ENCODE measurements at places on chromosomes 5 and 9. TPM values are rescaled to one million over a fixed set of nuclear protein-coding genes. Genes with fewer than 3 reads are reported as not detected.

The CCDC183 gene
- not detected for total RNA-seq

The IL33 gene
- total RNA-seq: 78.0 TPM

DNA sequence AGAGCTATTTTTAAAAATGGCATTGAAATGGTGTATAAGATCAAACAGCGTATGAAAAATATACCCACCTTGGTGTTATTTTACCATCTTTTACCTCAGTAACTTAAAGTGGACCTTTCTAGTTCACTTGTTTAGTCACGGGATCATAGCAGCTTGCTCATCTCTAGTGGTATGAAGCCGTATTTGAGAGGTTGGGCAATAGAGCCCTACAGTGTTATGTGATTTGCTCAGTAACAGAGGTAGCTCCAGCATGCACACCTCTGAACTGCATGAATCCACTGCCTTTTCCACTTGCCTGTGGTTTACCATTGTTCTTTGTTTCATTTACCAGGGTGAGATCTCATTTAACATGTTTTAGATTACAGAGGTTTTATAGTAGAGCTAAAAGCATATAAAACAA, 134.4 kb downstream of the ATG10 start:
- DNase-seq: peak; percentile 19
- no peak overlapping the region for H3K4me3 ChIP-seq
- H3K27me3 ChIP-seq: no peaks in the 10 kb centered on the region
- H3K27ac ChIP-seq: peak overlapping the region; percentile 70
- no peaks in the 10 kb centered on the region for H3K36me3 ChIP-seq

The TPD52L3 gene
- not detected for total RNA-seq

The PCDHB10 gene
- 3.2 TPM for total RNA-seq

DNA sequence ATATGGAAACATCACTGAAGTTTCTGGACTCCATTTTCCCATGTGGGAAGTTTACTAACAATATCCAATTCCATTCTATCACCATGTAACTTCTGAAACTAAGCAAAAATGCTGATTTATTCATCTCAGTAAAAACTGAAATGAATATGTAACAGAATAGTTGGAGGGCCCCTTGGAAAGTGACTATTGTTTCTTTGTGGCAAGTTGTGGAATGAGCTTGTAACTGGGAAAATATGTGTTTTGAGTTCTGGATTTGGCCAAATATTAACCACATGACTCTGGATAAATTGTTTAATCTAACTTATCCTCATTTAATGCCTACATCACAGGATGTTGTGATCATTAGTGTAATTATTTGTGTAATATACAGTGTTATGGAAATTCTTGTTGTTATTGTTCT, 619.3 kb downstream of the TLE4 start:
- no peak overlapping the region for H3K27ac ChIP-seq
- H3K4me3 ChIP-seq: no peak overlapping the region
- H3K36me3 ChIP-seq: no peaks in the 10 kb centered on the region
- no peak for DNase-seq
- H3K4me1 ChIP-seq: no peaks in the 10 kb centered on the region

DNA sequence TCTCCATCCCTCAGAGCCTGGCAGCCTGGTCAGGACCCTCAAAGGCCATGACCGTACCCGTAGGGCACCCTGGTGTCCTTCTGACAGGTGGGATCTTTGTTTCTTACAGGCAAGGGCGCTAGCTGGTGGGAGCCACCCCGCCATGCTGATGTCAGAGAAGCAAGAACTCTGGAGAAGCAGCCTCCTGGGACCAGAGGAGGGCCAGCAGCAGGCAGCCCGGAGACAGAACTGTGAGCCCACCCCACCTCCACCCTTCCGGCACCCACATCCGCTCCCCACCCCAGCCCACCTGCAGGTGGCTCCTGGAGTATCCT, 42.2 kb upstream of the IL17B start:
- H3K27me3 ChIP-seq: no peaks in the 10 kb centered on the region
- H3K27ac ChIP-seq: peak overlapping the region; percentile 99
- no peak overlapping the region for H3K4me3 ChIP-seq
- H3K36me3 ChIP-seq: no peaks in the 10 kb centered on the region
- DNase-seq: no peak

The DMGDH gene
- total RNA-seq: not detected

DNA sequence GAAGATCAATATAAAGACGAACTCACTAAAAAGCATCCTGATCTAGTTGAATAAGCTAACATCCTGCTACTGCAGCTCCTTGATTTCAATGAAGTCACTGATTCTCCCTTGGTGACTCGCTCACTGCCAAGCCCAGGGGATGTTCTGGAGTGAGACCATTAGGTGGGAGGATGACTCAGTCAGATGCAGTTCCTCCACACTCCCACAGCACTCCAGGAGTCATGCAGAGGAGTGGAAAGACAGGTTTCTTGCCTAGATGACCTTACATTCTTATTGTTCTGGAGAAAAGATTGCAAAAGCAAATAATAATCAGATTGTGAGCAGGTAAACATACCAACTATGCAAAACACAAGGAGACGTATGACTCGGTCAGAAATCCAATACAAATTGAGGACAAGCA, 15.3 kb downstream of the GCNT4 start:
- H3K4me1 ChIP-seq: no peaks in the 10 kb centered on the region
- no peak overlapping the region for H3K4me3 ChIP-seq
- DNase-seq: no peak
- no peaks in the 10 kb centered on the region for H3K27me3 ChIP-seq
- H3K27ac ChIP-seq: no peak overlapping the region

The TAF9 gene
- 50.5 TPM for total RNA-seq

The ZNF169 gene
- total RNA-seq: 12.4 TPM

The SPAG8 gene
- not detected for total RNA-seq

The SLC6A7 gene
- total RNA-seq: not detected

DNA sequence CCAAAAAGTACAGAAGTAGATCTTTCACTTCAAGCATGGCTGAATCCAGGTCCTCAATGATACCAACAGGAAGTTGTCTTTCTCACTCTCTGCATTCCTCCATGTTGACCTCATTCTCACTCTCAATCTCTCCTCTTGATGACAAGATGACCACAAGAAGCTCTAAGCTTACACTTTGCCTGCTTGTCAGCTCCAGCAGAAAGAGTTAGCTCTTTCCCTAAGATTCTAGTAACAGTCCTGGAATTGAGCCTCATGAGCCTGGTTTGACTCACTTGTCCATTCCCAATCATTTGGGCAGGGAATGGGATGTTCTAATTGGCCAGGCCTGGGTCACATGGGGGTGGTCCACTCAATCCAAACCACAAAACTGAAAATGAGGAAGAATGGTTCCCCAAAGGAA, 3.3 kb upstream of the CLTA start:
- H3K27ac ChIP-seq: no peak overlapping the region
- peaks cover 6% of the 10 kb centered on the region for H3K4me1 ChIP-seq
- no peak overlapping the region for H3K4me3 ChIP-seq
- H3K27me3 ChIP-seq: no peaks in the 10 kb centered on the region
- no peaks in the 10 kb centered on the region for H3K36me3 ChIP-seq
- no peak for DNase-seq

The UGT3A1 gene
- not detected for total RNA-seq

The PDZD2 gene
- 6.2 TPM for total RNA-seq

DNA sequence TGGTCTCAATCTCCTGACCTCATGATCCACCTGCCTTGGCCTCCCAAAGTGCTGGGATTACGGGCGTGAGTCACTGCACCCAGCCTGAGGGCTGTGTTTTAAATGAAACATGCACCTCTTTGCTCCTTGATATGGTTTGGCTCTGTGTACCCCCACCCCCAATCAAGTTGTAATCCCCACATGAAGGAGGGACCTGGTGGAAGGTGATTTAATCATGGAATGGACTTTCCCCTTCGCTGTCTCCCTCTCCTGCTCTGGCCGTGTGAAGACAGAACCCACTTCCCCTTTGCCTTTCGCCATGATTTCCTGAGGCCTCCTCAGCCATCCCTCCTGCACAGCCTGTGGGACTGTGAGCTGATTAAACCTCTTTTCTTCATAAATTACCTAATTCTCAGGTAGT, 12.5 kb upstream of the NOTCH1 start:
- no peaks in the 10 kb centered on the region for H3K4me1 ChIP-seq
- no peaks in the 10 kb centered on the region for H3K27me3 ChIP-seq
- no peak overlapping the region for H3K27ac ChIP-seq
- no peak overlapping the region for H3K4me3 ChIP-seq
- H3K36me3 ChIP-seq: no peaks in the 10 kb centered on the region
- DNase-seq: no peak

DNA sequence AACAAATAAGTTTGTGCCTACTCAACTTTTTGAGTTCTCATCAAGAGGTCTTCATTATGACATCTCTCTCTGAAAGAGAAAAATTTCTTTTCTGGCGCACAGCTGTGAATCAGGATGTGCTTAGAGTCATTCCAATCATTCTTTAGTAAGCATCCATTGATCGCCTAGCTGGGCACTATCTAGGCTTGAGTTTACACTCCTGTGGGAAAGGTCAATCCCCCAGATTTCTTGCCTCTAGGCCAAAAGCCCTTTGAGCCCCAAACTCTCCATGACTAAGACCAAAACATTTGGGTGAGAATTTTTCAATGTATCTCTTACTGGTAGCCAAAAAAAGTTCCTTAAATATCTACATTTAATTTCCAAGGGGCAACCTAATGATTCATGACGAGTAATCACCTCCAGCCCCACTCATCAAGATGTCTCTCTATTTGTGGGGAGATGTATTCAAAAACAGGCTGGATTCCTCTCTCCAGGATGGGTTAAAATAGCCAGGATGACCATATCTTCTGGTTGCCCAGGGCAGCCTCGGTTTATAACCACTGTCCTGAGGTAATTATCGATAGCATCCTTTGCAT, 101.7 kb downstream of the GNA14 start:
- H3K36me3 ChIP-seq: no peaks in the 10 kb centered on the region
- H3K4me1 ChIP-seq: no peaks in the 10 kb centered on the region
- H3K4me3 ChIP-seq: no peak overlapping the region
- DNase-seq: no peak

The HRCT1 gene
- 1.4 TPM for total RNA-seq

- H3K4me1 ChIP-seq: no peaks in the 10 kb centered on the region
- H3K27ac ChIP-seq: no peak overlapping the region
- DNase-seq: no peak
- H3K27me3 ChIP-seq: no peaks in the 10 kb centered on the region
Observed at GRCh38 chr9:90546200-90546599, 96.4 kb downstream of the DIRAS2 start.

The PRDM9 gene
- not detected for total RNA-seq

DNA sequence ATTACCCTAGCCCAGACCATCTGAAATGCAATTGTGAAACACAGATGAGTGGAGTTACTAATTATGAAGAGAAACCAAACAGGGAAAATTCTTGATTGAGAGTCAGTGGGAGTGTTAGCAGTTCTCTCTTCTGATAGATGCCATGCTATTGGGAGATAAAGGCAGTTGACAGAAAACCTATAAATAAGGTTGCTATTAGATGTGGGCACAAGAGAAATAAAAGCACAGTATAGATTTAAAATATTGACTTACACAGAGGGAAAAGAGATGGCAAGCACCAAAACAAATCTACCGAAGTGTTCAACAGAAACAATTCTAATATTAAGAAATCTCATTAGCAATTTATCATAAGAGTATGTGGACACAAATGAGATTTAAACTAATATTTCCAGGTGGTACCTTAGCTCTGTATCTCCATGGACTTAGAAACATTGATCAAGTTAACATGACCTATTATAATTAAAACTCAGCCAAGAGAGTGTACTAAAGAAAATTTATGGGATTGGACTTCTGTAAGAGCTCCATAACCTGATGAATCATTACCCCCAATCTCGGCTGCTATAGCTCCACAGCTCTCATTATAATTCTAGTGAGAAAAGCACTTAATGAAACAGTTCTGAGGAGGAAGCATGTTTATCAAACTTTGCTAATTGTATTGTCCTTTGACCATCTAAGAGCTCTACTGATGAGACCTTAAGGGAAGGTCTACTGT, 665.0 kb upstream of the RIOK2 start:
- H3K27ac ChIP-seq: no peak overlapping the region
- DNase-seq: no peak
- no peaks in the 10 kb centered on the region for H3K27me3 ChIP-seq

DNA sequence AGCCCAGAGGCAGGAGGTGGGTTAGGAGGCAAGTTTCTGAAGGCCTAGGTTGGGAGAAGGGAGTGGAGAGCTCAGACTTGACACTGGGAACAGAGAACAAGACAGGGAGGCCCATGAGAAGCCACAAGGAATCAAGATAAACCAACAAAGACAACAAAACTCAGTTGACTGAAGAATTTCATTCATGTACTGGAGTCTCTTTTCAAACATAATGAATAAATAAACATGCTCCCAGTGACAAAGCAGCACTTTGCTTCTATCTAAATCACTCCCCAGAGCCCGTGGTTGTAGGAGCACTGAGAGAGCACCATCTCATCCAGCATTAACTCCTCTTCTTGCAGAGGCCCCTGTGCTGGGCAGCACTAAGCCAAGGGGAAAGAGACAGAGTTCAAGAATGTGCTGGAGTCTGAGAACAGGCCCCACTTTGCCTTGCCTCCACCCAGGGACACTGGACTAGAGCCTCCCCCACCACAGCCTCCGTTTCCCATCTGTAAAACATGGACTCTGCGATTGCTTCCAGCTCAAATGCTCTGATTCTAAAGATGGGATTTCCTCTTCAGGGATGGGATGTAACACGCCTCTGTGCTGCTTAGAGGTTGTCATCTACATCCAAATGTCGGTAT, 282.0 kb downstream of the SPOCK1 start:
- no peak overlapping the region for H3K27ac ChIP-seq
- no peaks in the 10 kb centered on the region for H3K4me1 ChIP-seq
- no peak overlapping the region for H3K4me3 ChIP-seq
- no peak for DNase-seq
- H3K36me3 ChIP-seq: no peaks in the 10 kb centered on the region
- no peaks in the 10 kb centered on the region for H3K27me3 ChIP-seq

DNA sequence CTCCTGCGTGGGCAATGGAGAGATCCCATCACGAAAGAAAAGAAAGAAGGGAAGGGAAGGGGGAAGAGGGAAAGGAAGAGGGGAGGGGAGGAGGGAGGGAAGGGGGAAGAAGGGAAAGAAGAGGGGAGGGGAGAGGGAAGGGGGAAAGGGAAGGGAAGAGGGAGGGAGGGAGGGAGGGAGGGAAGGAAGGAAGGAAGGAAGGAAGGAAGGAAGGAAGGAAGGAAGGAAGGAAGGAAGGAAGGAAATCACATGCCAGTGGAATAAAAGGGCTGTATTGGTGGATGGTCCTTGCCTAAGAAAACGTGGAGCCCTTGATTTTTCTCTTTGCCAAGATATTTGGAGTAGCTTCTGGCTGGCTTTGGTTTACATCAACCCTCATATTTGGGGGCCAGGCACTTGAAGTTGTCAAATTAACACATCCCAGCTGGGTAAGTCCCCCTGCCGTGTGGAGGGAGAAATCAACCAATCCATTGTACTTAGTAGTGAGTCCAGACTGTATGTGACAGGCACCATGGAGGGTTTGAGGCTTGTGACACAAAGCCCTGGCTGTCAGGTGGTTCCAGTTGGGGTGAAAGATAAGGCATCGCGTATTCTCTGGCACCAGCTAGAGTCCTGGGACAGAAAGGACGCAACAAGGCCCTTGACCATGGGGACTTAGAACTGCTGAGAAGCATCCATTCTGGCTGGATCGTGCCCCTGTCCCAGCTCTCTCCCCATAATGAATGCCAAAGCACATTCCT, 23.7 kb downstream of the IDNK start:
- H3K27me3 ChIP-seq: no peaks in the 10 kb centered on the region
- no peaks in the 10 kb centered on the region for H3K36me3 ChIP-seq
- H3K4me3 ChIP-seq: no peak overlapping the region
- no peak for DNase-seq
- no peaks in the 10 kb centered on the region for H3K4me1 ChIP-seq

The SPATA31C1 gene
- not detected for total RNA-seq

The TAS2R1 gene
- total RNA-seq: not detected

- no peak for DNase-seq
- no peak overlapping the region for H3K4me3 ChIP-seq
- H3K27me3 ChIP-seq: no peaks in the 10 kb centered on the region
- H3K36me3 ChIP-seq: no peaks in the 10 kb centered on the region
- no peaks in the 10 kb centered on the region for H3K4me1 ChIP-seq
Observed at GRCh38 chr5:81156732-81157131, 76.4 kb upstream of the CKMT2 start.

The FCHO2 gene
- total RNA-seq: 65.1 TPM
